ENCODE measurements at places on chromosomes 16 and 17.

- DNase-seq: no peak
These were observed 8.4 kb upstream of the SREBF1 start for GRCh38 chr17:17845046-17845775.

GRCh38 chr16:19711643-19712042 lies 6.4 kb downstream of the KNOP1 start:
- DNase-seq: no peak

DNA sequence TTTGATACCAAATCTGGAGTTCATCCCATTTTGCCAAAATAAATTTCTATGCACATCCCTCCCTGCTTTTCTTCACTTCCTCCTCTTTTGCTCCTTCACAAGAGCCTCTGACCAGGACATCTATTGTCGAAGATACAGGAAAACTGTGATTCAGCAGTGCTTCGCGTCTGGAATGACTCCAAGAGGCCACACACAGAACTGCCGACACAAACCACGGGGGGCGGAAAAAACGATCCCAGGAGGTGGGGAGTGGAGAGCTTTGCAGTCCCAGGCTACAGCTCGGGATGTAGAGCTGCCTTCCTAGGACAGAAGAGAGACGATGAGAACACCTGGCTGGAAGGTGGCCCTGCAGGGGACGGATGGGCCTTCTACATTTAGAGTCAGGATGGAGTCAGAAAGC lies 102.8 kb downstream of the XYLT1 start:
- DNase-seq: no peak

DNA sequence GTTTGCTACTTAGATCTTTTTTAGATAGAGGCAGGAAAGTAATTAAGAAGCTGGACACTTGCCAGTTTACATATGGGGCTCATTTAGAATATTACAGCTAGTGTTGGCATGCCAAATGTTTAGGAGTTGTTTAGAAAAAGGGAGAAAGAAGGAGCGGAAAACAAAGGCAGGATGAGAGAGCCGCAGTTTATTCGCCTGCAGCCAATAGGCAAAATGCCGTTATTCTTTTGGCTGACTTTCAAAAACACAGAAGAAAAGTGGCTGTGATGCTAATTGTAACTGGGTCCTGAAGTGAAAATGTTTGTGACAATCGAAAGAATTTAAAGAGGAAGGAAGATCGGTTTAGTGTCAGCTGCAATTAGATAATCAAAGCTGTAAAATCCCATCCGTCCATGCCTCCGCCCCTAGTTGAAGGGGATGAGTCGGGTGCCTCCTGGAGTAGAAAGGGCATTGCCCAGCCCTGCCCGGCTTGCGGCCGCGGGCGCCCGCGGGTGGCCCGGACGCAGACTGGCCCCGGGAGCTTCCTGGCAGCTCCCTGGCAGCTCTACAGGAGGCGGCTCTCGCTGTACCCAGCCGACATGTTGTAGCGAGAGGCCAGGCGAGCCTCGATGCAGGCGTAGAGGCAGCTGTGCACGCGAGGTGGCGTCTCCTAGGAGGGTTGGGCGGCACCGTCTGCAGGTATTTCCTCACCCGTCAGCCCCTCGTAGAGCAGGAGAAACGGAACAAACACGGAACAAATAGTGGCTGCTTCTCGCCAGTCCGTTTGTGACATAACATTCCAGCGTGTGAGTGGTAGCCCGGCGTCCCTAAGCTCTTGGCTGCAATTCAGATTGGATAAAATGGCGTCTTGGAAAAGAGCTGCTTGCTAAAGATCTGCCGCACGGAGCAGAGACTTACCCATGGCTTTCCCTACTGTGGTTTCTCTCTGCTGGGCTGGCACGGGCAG lies 82.2 kb downstream of the TNRC6C start:
- DNase-seq: peak; percentile 29

GRCh38 chr17:82416264-82416663 lies 1.9 kb upstream of the HEXD start:
- no peak for DNase-seq

DNA sequence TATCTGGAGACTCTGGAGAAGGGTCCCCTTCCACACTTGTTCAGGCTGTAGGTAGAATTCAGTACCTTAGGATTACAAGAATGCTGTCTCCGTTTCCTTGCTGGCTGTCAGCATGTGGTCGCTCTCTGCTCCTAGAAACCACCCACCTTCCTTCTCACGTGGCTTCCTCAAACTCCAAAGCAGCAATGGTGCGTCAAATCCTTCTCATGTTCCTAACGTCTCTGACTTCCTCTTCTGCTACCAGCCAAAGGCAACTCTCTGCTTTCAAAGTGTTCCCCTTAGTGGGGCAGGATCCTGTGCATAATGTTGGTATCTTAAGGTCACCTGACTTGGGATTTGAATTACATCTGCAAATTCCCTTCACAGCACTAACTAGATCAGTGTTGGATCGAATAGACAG lies 30.9 kb upstream of the DYNLRB2 start:
- DNase-seq: no peak

DNA sequence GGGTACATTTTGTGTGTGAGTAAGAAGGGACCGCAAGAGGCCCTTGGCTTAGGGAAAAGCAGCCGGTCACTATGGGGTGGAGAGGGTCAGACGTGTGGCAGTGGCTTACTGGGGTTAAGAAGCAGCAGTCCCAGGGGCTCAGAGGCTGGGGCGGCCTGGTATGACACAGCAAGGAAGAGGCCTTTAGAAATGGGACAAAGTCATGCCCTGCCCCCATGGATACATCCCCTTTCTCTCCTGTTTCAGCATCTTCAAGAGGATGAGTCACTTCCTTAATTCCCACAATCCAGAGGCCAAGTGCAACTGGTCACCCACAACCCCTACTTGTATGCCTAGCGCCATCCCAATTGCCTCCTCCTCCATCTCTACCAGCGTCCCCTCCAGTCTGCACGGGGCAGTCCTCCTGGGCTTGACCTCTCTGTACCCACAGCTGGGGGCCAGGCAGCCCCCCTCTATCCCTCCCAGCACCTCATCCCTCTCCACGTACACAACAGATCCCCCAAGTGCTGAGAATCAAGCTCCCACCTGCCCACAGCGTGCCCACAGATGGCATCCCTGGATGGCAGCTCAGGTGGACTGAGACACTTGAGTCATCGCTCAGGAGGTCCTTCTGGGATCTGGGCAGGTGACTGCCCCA lies 6.9 kb upstream of the EFTUD2 start:
- DNase-seq: no peak

- DNase-seq: no peak
These were observed 51.1 kb downstream of the LMF1 start for GRCh38 chr16:919658-920050.

DNA sequence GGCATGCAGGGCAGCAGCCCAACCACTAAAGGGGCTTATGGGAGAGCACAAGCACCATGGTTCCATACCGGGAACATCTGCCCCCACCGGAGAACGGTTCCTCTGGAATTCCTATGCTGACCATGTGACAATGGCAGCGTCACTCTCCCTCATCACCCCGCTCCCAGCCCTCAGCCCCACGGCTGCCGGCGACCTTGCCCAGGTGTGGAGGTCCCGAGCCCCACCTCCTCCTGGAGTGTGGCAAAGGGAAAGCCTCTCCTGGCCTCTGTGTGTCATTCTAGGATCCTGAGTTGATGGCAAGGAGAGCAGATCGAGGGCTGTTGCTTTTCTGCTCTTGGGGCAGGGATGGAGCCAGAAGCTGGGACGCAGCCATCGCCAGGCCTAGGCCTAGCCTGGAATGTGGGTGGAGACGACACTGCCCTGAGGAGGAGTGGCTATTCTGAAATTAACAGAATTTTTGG lies 17.8 kb upstream of the RNPS1 start:
- DNase-seq: no peak

DNA sequence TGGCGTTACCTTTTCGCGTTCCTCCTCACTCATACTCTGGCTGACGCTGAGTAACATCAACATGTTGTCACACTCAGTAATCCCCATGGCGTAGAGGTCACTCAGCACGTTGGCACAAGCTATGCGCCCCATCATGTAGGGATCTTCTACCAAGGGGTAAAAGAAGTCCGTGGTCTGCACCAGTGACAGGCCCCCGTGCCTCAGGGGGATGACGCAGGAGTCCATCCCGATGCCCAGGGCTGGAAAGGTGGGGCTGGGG lies 596 bp downstream of the SEPHS2 start:
- no peak for DNase-seq

DNA sequence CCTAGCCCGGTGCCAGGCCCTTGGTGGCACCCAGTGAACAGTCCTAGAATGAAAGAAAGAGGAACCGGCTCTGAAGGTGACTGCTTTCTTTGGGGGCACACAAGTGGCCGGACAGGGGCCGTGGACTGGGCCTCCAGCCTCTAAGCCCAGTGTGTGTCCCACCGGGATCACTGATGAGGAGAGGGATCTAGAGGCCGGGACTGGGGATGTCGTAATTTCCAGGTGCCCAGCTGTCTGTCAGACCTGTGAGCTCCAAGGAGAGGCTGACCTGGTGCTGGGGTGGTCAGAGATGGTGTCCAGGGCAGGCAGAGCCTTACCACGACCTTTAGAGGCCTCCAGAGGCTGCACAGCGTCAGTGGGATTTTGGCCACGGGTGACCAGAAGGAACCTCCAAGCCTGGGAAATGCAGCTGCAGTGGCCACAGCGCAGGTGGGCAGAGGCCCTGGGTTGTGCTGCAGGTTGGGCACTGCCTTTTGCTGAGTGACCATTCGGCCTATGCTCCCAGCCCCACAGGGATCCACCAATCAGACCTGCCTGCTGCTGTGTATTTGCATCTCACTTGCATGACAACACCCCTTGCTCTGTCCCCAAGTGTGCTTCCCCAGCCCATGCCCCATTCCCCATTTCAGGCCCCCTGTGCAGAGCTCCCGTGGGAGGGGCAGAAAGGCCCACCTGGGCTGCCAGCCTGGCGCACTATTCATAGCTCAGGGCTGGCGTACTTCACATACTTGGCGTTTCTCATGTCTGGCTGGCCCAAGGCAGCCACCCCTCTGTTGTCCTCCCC lies 12.5 kb downstream of the ARHGAP23 start:
- DNase-seq: no peak

- no peak for DNase-seq
These were observed 188.5 kb downstream of the MSI2 start for GRCh38 chr17:57444682-57445450.

- no peak for DNase-seq
These were observed 84.6 kb downstream of the N4BP1 start for GRCh38 chr16:48525201-48526057.

GRCh38 chr17:58120195-58120822 lies 27.9 kb upstream of the OR4D1 start:
- peak; percentile 59 for DNase-seq

- no peak for DNase-seq
These were observed 12.5 kb downstream of the KCNJ2 start for GRCh38 chr17:70181866-70182265.

DNA sequence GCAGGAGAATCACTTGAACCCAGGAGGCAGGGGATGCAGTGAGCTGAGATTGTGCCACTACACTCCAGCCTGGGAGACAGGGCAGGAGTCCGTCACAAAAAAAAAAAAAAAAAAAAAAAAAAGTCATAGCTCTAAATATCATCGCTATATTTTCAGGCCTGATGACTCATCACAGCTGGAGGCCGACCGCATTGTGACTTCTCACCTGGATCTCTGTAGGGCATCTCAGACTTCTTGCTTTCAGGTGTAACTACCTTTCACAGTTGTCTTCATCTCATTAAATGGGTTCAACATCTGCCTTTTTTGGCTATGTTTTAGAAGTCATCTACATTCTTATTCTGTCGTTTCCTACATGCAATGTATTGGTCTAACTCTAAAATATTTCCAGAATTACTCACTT lies 353.1 kb upstream of the MON1B start:
- DNase-seq: no peak

DNA sequence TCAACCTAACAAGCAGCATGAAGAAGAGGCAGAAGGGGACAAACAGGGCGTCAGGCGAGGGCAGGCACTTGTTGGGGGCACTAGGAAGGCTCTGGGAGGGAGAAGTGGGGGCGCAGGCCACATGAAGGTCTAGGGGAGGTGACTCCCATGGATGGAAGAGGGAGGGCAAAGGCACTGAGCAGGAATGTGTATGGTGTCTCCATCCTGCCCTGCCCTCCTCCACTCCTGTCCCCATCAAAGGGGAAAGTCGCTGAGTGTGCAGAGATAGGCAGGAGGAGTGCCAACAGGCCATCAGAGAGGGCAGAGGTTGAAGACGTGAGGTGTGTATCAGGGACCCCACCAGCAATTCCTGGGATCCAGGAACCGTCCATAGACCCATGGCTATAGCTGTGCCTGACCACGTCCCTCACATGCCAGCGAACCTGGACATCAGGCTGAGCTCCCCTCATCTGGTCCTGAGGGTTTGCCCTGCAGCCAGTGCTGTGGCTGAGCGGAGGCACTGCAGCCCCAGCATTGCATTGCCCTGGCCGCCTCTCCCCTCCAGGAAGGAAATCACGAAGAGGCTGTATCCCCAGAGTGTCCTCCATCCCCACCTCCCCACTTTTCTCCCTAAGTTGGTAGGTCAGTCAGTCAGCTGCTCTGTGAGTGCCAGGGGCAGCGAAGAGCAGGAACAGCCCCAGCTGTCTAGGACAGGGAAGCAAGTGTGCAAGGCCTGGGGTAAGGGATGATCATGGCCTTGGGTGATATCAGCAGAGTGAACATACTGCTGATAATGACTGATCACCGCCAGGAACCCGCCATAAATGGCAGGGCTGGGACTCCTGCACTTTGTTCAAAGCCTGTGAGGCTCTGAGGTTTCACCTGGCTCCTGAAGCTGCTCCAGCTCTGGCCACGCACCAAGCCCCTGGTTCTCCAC lies 6.2 kb upstream of the CYB561 start:
- DNase-seq: no peak

DNA sequence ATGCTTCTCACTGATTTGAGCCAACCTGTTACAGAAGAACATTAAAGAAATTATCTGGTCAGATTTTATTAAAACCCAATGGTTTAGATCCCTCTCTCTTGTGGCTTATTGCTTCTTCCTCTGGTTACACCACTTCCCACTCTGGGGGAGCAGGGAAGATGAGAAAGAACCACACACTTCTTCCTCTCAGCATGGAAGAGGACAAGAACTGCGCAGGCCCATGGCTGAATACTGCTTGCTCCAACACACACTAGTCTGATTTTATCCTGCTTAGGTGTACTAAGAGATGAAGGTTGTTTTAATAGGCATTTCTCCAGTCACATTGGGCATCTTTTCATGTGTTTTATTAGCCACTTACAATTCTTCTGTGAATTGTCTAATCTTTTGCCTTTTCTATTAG lies 27.6 kb downstream of the MAP3K3 start:
- no peak for DNase-seq

DNA sequence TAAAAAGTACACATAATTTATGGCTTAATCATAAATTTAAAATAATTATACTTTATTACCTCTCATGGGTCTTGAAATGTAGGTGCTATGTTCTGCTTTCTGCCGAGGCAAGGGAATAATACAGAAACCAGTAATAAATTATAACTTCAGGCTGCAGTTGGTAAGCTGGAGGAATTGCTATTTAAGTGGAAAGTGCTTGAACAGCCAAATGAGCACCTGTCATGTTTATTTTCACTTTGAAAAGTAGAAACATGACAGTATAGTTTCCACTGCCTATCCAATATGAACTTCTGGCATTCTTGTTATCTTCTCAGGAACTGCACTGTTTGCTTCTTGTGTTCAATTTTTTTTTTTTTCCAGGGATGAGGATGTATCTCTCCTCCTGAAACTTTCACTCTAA lies 146.0 kb downstream of the FTO start:
- no peak for DNase-seq

Data from CD4-positive, alpha-beta memory T cell (primary cell).